Glutamatergic neuron (in vitro differentiated cells): ENCODE measurements at places on chromosomes 13 and 19. TPM values are rescaled to one million over a fixed set of nuclear protein-coding genes. Genes with fewer than 3 reads are reported as not detected.

GRCh38 chr13:41162151-41162550 lies 29.5 kb upstream of the KBTBD6 start:
- DNase-seq, result no peak
- H3K36me3 ChIP-seq, result no peaks in the 10 kb centered on the region
- H3K4me1 ChIP-seq, result no peaks in the 10 kb centered on the region
- no peak overlapping the region for H3K27ac ChIP-seq

DNA sequence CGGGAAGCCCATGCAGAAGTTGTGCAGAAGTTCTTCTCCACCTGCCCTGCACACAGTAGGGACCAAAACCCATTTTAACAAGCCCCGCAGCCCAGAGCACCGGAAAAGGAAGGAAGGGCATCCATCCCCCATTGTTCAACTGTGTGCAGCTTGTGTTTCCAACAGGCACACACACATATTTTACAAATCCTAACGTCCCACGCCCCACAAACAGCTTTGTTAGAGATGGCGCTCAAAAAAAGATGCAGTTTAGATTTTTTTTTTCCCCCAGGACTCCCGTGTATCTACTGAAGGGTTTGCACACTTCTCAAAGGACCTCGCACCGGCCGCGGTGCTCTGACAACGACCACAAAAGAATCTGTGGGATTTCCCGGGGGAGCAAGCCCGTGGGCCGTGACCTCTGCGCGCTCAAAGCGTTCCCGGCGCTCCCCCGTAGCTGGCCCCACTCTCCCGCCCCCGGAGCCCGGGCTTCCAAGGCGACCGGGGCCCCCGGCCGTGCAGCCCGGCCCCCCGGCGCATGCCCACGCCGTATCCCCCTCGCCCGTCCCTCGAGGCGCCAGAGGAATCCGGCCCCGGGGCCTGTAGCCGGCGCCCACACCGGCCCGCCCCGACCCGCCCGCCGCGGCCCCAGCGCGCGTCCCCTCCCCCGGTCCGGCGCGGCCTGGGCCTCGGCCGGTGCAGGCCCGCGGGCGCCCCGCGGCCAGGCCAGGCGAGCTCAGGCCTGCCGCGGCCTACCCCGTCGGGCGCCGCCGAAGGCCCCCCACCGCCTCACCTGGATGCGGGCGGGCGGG lies 523 bp downstream of the ELAVL1 start:
- DNase-seq, result peak; percentile 59
- peaks cover 13% of the 10 kb centered on the region for H3K27me3 ChIP-seq
- H3K27ac ChIP-seq, result peak overlapping the region; percentile 97
- peaks cover 25% of the 10 kb centered on the region for H3K4me1 ChIP-seq
- H3K4me3 ChIP-seq, result peak overlapping the region; percentile 99
- H3K36me3 ChIP-seq, result no peaks in the 10 kb centered on the region

GRCh38 chr13:91165758-91166157 lies 181.7 kb upstream of the MIR17HG start:
- no peak for DNase-seq
- H3K4me1 ChIP-seq, result peaks cover 7% of the 10 kb centered on the region
- no peak overlapping the region for H3K4me3 ChIP-seq
- no peaks in the 10 kb centered on the region for H3K27me3 ChIP-seq

GRCh38 chr19:10724573-10725071 lies 6.7 kb downstream of the DNM2 start:
- H3K36me3 ChIP-seq, result no peaks in the 10 kb centered on the region
- no peak for DNase-seq
- peaks cover 3% of the 10 kb centered on the region for H3K27me3 ChIP-seq
- H3K4me3 ChIP-seq, result no peak overlapping the region
- peaks cover 14% of the 10 kb centered on the region for H3K4me1 ChIP-seq

- peaks cover 6% of the 10 kb centered on the region for H3K4me1 ChIP-seq
- H3K36me3 ChIP-seq, result peaks cover 18% of the 10 kb centered on the region
- peaks cover 14% of the 10 kb centered on the region for H3K27me3 ChIP-seq
- no peak for DNase-seq
- no peak overlapping the region for H3K4me3 ChIP-seq
These were observed 71.3 kb upstream of the C13orf46 start for GRCh38 chr13:114045113-114045735.

The ZNF30 gene
- total RNA-seq, result 7.4 TPM

The ZNF613 gene
- total RNA-seq, result 11.1 TPM

DNA sequence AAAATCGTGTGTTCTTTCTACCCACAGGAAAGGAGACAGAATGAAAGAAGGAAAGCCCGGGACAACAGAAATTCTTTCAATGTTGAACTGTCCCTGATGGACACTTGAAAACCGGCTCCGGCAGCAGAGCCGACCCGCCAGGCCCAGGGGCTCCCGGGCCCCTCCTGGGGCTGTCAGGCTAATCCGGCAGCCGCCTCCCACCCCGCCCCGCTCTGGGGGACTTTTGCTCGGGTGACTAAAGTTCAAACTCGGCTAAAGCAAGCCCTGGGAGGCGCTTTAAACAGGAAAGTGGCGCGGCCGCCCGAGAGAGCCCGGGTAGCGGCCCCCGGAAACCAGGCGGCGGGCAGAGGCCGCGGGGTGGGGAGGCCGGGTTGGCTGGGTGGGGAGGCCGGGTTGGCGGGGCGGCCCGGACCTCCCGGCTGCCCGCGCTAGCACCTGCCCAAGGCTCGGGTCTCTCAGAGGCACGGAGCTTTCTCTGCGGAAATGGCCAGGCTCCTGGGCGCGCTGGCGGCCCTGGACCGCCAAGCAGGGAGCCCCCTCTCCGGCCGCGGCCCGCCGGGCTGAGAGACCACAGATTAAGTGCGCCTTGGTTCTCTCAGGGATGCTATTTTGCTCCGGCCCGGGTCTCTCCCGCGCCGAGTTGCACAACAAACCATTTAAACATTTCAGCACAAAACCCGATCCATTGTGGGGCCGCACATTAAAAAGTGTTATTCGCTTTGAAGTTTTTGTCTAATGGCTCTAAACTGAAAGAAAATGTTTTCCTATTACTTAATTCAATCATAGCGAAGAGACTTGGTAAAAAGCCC lies 2.6 kb upstream of the GSX1 start:
- peaks cover 13% of the 10 kb centered on the region for H3K4me1 ChIP-seq
- peaks cover 8% of the 10 kb centered on the region for H3K36me3 ChIP-seq
- no peak overlapping the region for H3K27ac ChIP-seq
- H3K4me3 ChIP-seq, result peak overlapping the region; percentile 51
- DNase-seq, result peak; percentile 39

- H3K27ac ChIP-seq, result no peak overlapping the region
- peaks cover 4% of the 10 kb centered on the region for H3K36me3 ChIP-seq
- H3K4me1 ChIP-seq, result peaks cover 6% of the 10 kb centered on the region
- H3K4me3 ChIP-seq, result no peak overlapping the region
These were observed 1724.2 kb downstream of the PCDH9 start for GRCh38 chr13:65505941-65506340.

GRCh38 chr13:52673465-52673864 lies 20.8 kb downstream of the SUGT1 start:
- no peaks in the 10 kb centered on the region for H3K4me1 ChIP-seq
- H3K36me3 ChIP-seq, result no peaks in the 10 kb centered on the region
- H3K4me3 ChIP-seq, result no peak overlapping the region
- no peaks in the 10 kb centered on the region for H3K27me3 ChIP-seq
- H3K27ac ChIP-seq, result no peak overlapping the region
- no peak for DNase-seq

The ZSWIM4 gene
- total RNA-seq, result 46.0 TPM

DNA sequence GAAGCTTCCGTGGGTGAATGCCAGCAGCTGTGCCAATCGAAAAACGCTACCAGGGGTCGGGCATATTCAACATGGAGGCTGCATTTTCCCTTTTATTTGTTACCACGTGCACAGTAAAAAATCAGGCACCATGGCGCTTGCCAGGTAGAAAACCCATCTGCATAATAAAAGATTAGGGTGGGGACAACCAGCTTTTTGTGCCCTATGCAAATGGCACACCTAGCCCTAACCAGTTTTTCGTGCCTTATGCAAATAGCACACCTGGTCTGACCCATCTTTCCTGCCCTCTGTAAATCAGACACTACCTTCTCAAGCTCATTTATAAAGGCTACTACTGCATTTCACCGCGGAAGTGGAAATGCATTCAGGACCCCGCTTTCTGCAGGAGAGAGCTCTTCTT lies 62.1 kb upstream of the FREM2 start:
- no peak for DNase-seq
- H3K27me3 ChIP-seq, result no peaks in the 10 kb centered on the region
- H3K4me1 ChIP-seq, result peaks cover 5% of the 10 kb centered on the region
- no peaks in the 10 kb centered on the region for H3K36me3 ChIP-seq

- peak overlapping the region; percentile 15 for H3K27ac ChIP-seq
- H3K4me3 ChIP-seq, result no peak overlapping the region
- H3K27me3 ChIP-seq, result no peaks in the 10 kb centered on the region
- H3K36me3 ChIP-seq, result no peaks in the 10 kb centered on the region
- DNase-seq, result no peak
- peaks cover 11% of the 10 kb centered on the region for H3K4me1 ChIP-seq
These were observed 1131.1 kb downstream of the PCDH9 start for GRCh38 chr13:66098931-66099628.

The ANGPTL8 gene
- not detected for total RNA-seq

The LILRB3 gene
- total RNA-seq, result not detected

The PSPC1 gene
- 84.2 TPM for total RNA-seq

DNA sequence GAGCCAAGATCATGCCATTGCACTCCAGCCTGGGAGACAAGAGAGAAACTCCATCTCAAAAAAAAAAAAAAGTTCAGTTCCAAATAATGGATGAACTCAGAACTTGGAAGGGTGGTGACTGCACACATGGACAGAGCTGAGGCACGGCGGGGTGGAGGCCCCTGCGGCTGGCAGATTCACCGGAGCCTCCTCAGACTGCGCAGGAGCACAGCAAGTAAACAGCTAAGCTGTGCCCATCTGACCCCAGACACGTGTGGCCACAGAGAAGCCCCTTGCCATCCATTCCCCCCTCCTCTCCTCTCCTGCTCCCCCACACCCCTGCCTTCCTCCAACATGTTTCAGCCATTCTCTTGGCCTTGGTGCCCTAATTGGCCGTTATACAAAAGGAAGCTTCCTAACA lies 15.6 kb upstream of the PROZ start:
- H3K27me3 ChIP-seq, result no peaks in the 10 kb centered on the region
- H3K4me3 ChIP-seq, result no peak overlapping the region
- H3K36me3 ChIP-seq, result no peaks in the 10 kb centered on the region
- no peak for DNase-seq
- no peaks in the 10 kb centered on the region for H3K4me1 ChIP-seq
- no peak overlapping the region for H3K27ac ChIP-seq

DNA sequence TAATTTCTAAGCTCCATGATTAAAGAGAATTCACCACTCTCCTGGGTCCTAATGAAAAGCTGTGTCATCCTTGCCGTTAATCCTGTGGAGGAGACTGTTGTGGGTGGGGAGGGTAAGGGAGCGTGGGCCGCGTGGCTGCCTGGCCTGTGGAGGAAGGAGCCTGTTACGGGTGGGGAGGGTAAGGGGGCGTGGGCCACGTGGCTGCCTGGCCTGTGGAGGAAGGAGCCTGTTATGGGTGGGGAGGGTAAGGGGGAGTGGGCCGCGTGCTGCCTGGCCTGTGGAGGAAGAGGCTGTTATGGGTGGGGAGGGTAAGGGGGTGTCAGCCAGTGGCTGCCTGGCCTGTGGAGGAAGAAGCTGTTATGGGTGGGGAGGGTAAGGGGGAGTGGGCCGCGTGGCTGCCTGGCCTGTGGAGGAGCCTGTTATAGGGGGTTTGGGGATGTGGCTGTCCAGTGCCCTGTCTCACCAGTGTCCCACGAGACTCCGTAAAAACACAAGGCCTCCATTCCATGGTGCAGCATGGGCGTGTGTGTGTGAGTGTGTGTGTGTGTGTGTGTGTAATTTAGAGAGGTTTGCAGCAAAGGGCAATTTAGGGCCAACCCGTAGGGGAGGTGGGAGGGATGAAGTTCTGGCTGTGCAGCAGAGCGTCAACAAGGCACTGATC lies 15.6 kb upstream of the DCUN1D2 start:
- H3K36me3 ChIP-seq, result peaks cover 3% of the 10 kb centered on the region
- no peak overlapping the region for H3K27ac ChIP-seq
- H3K4me3 ChIP-seq, result no peak overlapping the region
- H3K4me1 ChIP-seq, result peaks cover 15% of the 10 kb centered on the region

GRCh38 chr19:15173746-15174404 lies 26.9 kb downstream of the NOTCH3 start:
- no peaks in the 10 kb centered on the region for H3K36me3 ChIP-seq
- H3K4me1 ChIP-seq, result no peaks in the 10 kb centered on the region
- DNase-seq, result no peak
- no peaks in the 10 kb centered on the region for H3K27me3 ChIP-seq
- H3K4me3 ChIP-seq, result no peak overlapping the region
- H3K27ac ChIP-seq, result no peak overlapping the region

- H3K4me3 ChIP-seq, result no peak overlapping the region
- peaks cover 1% of the 10 kb centered on the region for H3K27me3 ChIP-seq
- H3K27ac ChIP-seq, result no peak overlapping the region
- peaks cover 2% of the 10 kb centered on the region for H3K4me1 ChIP-seq
- no peak for DNase-seq
These were observed 86.9 kb downstream of the CDK8 start for GRCh38 chr13:26340807-26341206.

DNA sequence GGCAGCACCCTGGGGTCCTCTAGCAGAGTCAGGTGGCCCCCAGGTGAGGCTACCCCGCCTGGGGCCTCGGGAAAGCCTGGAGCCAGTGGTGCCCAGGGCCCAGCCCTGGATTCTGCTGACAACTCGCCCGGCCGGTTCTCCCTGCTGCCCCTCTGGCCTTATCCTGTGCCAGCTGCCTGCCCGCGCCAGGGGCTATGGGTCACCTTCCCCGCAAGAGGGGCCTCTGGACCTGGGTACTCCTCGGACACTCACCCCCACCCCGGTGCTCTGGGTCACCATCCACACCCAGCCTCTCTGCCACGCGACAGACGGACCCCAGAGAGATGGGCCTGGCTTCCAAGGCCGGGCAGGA lies 24.0 kb downstream of the ZBTB7A start:
- H3K36me3 ChIP-seq, result no peaks in the 10 kb centered on the region
- no peak overlapping the region for H3K27ac ChIP-seq
- no peak for DNase-seq
- no peak overlapping the region for H3K4me3 ChIP-seq
- H3K4me1 ChIP-seq, result peaks cover 21% of the 10 kb centered on the region
- peaks cover 17% of the 10 kb centered on the region for H3K27me3 ChIP-seq

The RDH8 gene
- total RNA-seq, result not detected

- no peak overlapping the region for H3K4me3 ChIP-seq
- H3K36me3 ChIP-seq, result peaks cover 7% of the 10 kb centered on the region
- peaks cover 2% of the 10 kb centered on the region for H3K27me3 ChIP-seq
- DNase-seq, result no peak
These were observed 11.9 kb downstream of the CC2D1A start for GRCh38 chr19:13917888-13918406.

GRCh38 chr19:54299515-54299914 lies 13.5 kb downstream of the LILRA5 start:
- H3K36me3 ChIP-seq, result peaks cover 2% of the 10 kb centered on the region
- no peaks in the 10 kb centered on the region for H3K4me1 ChIP-seq
- no peak overlapping the region for H3K4me3 ChIP-seq

- H3K27ac ChIP-seq, result no peak overlapping the region
- H3K27me3 ChIP-seq, result peaks cover 11% of the 10 kb centered on the region
These were observed 24.6 kb upstream of the F7 start for GRCh38 chr13:113080901-113081521.

The CADM4 gene
- 52.4 TPM for total RNA-seq

DNA sequence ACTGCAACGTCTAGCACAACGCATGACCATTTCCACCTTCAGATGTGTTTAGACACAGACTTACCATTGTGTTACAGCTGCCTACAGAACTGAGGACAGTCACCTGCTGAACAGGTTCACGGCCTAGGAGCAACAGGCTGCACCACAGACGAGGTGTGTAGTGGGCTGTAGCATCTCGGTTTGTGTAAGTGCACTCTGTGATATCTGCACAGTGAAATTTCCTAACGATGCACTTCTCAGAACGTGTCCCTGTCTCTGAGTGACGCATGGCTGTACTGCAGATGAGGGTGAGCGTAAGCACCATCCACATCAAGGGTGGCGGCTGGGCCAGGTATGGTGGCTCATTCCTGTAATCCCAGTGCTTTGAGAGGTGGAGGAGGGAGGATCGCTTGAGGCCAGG lies 15.2 kb downstream of the DCUN1D2 start:
- H3K4me3 ChIP-seq, result no peak overlapping the region
- H3K27me3 ChIP-seq, result peaks cover 2% of the 10 kb centered on the region
- no peak overlapping the region for H3K27ac ChIP-seq
